ENCODE measurements at places on chromosomes 6 and 20.

DNA sequence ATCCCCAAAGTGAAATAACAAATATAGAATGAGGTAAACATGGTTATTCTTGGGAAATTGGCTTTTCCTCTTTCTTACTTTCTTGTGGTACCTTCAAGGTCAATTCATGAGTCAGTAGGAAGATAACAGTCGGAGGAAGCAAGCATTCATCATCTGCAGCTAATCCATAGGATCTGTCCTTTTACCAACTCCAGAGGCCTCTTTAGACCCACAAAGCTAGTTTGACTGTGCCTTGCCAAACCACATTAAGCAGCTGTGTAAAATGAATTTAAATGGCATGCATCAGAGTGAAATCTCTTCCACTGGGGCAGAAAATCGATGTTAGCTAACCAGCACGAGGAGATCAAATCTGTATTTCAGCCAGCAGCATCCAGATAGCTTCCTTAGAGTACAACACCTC, 171.3 kb downstream of the TMEM242 start:
- H3K36me3 ChIP-seq, result peaks cover 18% of the 10 kb centered on the region
- no peak for DNase-seq
- peaks cover 12% of the 10 kb centered on the region for H3K4me1 ChIP-seq

DNA sequence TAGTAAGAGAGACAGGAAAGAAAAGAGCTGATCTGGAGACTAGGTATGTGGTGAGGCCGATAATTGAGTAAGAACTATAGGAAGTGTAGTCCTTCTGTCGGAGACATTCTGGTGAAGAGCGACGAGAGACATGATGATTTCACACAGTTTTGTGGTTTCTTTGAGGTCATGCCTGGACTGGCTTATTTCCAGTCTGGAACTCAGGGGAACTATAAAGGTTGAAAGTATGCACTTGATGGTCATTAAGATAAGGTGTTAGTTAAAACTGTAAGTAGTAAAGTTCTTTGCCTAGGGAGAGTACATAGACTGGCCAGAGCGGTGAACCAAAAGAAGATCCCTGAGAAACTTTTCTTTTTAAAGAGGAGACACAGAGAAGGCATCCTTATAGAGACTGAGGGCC, 68.8 kb downstream of the RFX6 start:
- no peaks in the 10 kb centered on the region for H3K27me3 ChIP-seq
- no peaks in the 10 kb centered on the region for H3K36me3 ChIP-seq
- no peaks in the 10 kb centered on the region for H3K4me1 ChIP-seq
- H3K4me3 ChIP-seq, result no peak overlapping the region

GRCh38 chr6:17418281-17419188, 25.1 kb downstream of the CAP2 start:
- no peaks in the 10 kb centered on the region for H3K36me3 ChIP-seq
- H3K4me1 ChIP-seq, result no peaks in the 10 kb centered on the region
- no peak overlapping the region for H3K4me3 ChIP-seq
- H3K27ac ChIP-seq, result no peak overlapping the region
- H3K27me3 ChIP-seq, result peaks cover 9% of the 10 kb centered on the region
- DNase-seq, result no peak

DNA sequence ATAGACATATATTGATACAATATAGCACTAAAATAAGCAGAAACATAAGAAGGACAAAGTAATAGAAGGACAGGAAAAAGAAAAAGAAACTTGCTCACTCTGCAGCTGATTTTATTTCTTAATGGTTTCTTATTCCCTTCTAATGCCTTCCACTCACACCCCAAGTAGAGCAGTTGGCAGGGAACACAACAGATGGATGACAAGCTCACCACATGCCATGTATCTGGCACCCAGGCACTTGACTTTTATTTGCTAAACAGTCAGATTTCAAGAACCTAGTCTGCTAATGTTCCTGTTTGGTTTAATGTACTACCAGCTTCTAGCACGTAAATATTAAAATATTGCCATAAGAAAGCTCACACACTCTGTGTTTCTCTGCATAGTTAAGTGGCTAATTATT, 87.1 kb downstream of the COL19A1 start:
- no peak overlapping the region for H3K27ac ChIP-seq
- H3K4me1 ChIP-seq, result no peaks in the 10 kb centered on the region
- H3K36me3 ChIP-seq, result no peaks in the 10 kb centered on the region

- no peaks in the 10 kb centered on the region for H3K4me1 ChIP-seq
- no peak overlapping the region for H3K27ac ChIP-seq
- peaks cover 19% of the 10 kb centered on the region for H3K36me3 ChIP-seq
- H3K4me3 ChIP-seq, result no peak overlapping the region
Observed at GRCh38 chr20:62111148-62111547, 11.1 kb upstream of the LSM14B start.

DNA sequence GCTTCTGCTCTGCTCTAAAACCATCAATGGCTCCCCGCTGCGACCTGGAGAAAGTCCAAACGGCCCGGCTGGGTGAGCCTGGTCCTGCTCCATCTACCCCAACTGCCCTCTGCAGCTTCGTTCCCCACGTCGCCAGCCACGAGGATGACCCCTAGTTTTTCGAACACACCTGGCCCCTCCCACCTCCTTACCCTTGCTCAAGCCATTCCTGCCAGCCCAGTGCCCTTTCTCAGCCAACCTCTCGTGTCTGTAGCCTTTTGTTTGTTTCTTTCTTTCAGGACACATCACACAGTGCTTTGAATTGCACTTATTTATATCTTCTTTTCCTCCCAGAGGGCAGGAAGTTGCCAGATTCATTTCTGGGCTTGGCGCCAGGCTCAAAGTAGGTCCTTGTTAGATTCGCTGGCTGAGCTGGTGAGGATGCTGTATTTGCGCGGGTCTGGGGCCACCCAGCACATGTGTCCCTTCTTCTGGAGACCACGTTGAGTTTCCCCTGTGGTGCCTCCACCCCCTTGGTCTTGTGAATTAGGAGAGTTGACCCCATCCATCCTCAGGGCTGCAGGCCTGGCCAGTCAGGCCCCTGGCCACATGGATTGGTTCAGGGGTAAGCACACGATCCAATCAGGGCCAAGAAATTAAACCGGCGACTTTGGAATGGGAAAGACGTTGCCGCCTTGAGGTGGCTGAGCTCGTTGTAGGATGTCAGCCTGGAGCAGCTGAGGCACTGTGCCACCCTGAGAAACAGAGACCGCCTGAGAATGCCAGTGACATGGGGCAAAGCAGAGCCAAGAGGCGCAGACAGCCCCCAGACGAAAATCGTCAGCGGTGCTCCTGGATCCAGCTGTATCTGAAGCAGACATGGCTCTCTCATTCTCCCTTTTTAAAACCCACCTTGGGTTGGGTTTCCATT, 156.0 kb downstream of the CEBPB start:
- peaks cover 28% of the 10 kb centered on the region for H3K4me1 ChIP-seq
- no peak overlapping the region for H3K4me3 ChIP-seq
- peaks cover 5% of the 10 kb centered on the region for H3K27me3 ChIP-seq
- no peaks in the 10 kb centered on the region for H3K36me3 ChIP-seq
- DNase-seq, result no peak

DNA sequence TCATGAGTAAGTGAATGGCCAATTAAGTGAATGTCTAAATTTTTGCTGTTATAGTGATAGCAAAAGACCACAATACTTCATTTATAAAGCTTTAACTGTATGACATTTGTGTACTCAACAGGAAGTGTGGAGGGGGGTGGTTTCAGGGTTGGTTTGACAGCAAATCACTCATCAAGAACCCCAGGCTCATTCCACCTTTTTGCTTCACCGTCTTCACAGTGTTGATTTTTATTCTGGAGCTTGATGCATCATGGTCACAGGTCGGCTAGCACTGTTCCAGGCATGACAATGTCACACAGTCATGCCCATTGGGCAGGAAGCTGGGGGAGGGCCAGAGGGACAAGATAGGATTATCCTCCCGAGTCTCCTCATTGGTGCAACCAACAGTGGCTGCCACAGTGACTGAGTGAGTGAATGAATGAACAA, 75.0 kb downstream of the MDGA1 start:
- no peak overlapping the region for H3K4me3 ChIP-seq
- H3K27ac ChIP-seq, result no peak overlapping the region
- H3K36me3 ChIP-seq, result no peaks in the 10 kb centered on the region
- DNase-seq, result no peak
- peaks cover 3% of the 10 kb centered on the region for H3K27me3 ChIP-seq

DNA sequence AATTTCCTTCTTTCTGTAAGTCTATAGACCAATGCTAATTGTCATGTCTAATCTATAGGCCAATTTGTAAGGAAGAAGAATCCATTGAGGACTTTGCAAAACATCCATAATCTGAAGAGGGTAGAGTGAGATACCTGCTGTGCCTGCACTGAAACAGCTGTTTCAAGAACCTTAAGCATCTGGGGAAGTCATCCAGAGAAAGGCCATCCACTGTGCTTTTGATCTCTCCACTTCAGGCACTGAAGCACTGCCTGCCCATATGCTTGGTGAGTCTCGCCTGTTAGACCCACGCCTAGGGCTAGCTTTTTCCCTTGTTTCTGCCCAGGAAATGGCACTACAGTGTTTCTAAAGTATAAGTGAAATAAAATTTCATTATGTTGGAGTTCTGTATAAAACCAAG, 921.8 kb upstream of the EPHA7 start:
- no peaks in the 10 kb centered on the region for H3K4me1 ChIP-seq
- no peak for DNase-seq

GRCh38 chr20:34141293-34141692, 29.2 kb upstream of the EIF2S2 start:
- peaks cover 5% of the 10 kb centered on the region for H3K27me3 ChIP-seq
- no peak for DNase-seq
- no peaks in the 10 kb centered on the region for H3K4me1 ChIP-seq

DNA sequence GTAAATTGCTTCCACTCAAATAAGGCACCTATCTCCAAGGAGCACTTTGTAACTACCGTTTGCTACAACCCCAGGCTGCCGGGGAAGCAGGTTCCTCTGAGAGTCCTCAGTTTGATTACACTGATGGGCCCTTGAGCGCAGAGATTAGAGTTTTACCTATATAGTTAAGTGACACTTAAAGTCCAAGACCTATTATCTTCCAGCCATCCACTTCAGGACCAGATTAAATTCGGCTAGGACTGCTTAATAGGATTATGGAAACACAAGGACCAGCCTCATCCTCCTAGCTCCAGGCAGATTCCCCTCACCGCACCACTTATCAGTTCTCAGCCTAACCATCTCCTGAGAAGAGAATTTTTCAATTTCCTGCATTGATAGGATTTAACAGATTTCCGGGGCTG, 64.7 kb upstream of the TIAM2 start:
- no peak overlapping the region for H3K27ac ChIP-seq
- H3K4me3 ChIP-seq, result no peak overlapping the region
- no peaks in the 10 kb centered on the region for H3K27me3 ChIP-seq
- H3K4me1 ChIP-seq, result peaks cover 16% of the 10 kb centered on the region
- no peaks in the 10 kb centered on the region for H3K36me3 ChIP-seq
- DNase-seq, result no peak

DNA sequence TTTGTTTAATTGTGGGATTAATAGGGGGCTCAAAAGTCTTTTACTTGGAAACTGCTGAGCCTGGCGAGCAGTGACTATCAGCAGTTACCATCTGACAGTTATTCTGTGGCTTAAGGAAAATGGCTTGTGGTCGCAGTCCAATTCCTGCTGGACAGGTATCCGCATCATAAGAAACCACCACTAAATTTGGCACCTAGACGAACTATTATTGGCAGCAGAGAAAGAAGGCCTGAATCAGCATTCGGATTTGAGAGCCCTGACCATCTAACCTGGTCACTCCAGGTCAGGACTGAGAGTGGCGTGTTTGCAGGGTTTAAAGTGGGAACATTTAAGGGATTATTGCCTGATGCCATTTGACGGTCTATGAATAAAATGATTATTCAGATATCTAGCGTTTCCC, 146.4 kb downstream of the RPS12 start:
- no peak overlapping the region for H3K4me3 ChIP-seq
- H3K4me1 ChIP-seq, result no peaks in the 10 kb centered on the region
- DNase-seq, result no peak
- H3K27ac ChIP-seq, result no peak overlapping the region
- H3K27me3 ChIP-seq, result peaks cover 12% of the 10 kb centered on the region
- no peaks in the 10 kb centered on the region for H3K36me3 ChIP-seq
